ENCODE measurements at places on chromosomes 2 and 18.

DNA sequence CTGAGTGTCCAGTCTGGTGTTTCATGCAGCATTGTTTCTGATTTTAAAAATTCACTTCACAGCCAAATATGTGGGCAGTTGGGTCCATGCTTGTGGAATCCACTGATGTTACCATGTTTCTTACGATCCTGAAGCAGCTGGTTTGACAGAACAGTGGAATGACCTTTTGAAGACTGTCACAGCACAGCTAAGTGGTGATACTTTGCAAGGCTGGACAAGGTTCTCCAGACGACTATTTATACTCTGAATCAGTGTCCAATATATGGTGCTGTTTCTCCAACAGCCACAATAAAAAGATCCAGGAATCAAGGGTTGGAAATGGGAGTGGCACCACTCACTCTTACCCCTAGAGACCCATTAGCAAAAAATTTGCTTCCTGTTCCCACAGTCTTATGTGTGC, 577.4 kb upstream of the RAB6C start:
- DNase-seq = no peak

DNA sequence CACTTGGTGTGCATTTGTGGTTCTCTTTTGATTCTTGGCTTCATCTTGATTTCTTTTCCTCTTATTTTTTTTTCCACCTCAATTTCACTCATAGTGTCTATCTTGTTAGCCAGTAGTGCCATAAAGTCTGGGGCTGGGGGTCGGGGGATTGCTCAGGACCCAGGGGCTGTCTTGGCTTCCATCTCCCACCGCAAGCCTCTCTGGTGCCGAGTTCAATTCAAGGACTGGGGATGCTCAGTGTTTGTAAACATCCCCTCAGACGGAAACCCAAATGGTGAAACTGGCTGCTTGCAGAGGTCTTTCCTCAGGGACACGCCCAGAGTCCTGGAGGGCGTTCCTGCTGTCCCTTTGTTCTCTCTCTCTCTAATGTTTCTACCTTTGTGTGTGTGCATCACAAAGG, 173.3 kb downstream of the TWIST2 start:
- no peak for DNase-seq

- DNase-seq = no peak
These were observed 14.1 kb upstream of the MTIF2 start for GRCh38 chr2:55283083-55283482.

DNA sequence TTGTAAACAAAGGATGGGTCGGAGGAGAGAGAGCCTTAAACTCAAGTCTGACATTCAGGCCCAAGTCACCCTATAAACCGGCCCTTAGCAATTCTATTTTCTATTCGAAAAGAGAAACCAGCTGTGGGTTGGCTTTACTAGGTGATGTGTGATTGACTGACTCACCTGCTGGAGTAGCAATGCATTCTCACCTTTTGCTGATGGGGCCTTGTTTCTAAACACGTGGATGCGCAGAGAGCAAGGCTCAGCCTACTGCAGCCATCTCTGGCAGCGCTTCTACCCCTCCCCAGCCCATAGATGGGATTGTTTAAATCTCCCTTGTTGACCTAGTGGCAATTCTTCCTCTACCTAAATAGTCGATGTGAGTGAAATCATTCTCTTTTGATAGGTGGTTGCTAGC, 138.5 kb downstream of the MEIS1 start:
- no peak for DNase-seq

GRCh38 chr2:101307503-101307902, 998 bp downstream of the RNF149 start:
- no peak for DNase-seq

- DNase-seq = no peak
These were observed 430.6 kb upstream of the ID2 start for GRCh38 chr2:8251291-8251690.

GRCh38 chr2:207969249-207969648, 56.1 kb downstream of the PLEKHM3 start:
- no peak for DNase-seq

GRCh38 chr2:170744248-170745002, 25.8 kb upstream of the ERICH2 start:
- DNase-seq = no peak

DNA sequence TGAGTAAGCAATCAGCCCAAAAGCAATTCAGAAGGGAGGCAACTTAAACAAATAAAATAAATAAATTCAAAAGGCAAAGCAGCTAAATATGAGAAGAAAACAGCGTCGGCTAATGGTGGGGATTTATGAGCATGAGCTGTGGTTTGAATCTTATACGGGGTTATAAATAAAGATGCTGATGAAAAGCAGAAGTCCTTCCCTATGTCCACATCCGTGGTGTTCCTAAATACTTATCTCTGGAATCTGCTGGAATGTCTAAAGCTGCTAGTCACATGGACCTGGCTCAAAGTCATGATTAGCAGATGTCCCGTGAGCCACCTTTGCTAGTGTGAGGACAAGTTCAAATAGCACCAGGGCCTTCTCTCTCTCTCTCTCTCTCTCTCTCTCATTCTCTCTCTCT, 33.8 kb downstream of the SMIM21 start:
- no peak for DNase-seq

DNA sequence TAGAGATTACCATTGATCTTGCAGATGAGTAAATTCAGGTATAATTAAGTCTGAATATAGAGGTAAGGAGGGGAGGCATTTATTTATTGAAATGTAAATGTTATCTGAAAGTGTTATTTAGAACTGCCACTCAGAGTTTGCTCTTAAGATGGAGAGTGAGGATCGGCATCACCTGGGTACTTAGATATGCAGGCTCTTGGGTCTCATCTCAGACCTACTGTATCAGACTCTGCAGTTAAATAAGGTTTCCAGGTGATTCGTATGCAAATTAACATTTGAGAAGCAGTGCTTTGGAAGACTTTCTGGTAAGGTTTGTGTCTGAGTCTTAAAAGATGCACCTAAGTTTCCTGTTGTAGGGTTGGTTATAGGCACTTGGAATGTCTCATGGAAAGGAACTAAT, 9.2 kb downstream of the HTR2B start:
- no peak for DNase-seq

- no peak for DNase-seq
These were observed 1387.1 kb upstream of the TMEFF2 start for GRCh38 chr2:193581807-193582206.

GRCh38 chr2:218043701-218044109, 25.3 kb upstream of the RUFY4 start:
- DNase-seq = no peak

DNA sequence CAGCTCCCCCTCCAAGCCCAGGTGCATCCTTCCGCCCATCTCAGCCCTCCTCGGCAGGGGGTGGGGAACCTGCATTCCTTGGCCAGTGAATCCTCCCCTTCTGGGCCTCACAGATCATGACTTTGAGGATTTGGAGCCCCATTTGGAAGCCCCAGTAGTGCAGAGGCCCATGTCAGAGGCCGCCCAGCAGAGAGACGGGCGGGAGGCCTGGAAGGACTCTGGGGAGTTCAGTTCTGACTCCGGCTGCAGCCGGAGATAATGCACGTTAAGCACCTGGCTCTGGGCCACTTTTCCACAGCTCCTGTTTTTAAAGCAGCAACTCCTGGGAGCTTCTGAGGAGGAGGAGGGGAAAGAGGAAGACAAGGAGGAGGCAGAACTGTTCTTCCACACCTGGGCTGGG, 14.9 kb downstream of the ATOH8 start:
- peak; percentile 68 for DNase-seq

DNA sequence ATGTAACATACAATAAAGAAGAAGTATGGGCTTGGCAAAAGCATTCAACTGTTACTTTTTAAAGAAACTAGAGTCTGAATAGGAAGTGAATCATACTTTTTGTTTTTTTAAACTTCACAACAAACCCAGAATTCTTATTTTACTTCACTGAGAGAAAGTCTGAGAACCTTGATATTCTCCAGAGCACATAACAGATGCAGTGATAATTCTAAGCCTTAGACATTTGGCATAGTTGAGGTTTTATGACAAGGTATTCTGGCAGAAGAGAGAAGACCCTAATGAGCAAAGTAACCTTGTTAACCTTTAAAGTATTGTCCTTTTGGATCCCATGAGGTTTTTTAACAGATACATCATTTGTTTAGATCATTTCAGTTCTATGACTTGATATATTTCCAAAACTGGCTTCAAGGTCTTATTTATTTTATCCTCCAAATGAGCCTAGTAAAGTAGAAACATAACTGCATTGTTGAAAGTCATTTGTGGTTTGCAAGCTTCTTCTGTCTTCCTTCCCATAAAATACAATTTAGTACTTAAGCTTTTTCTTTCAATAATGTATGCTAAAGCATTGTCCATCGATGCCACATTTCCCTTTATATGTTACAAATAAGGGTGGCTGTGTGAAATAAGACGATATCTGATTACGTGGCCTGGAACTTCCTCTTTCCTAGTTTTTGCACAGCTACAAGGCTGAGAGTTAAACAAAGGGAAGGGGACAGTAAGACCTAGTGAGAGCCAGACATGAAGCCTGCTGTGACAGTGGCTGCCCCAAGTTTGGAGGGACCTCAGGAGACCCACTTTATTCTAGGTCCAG, 86.1 kb upstream of the ITPRID2 start:
- DNase-seq = no peak

- no peak for DNase-seq
These were observed 262.6 kb upstream of the DCC start for GRCh38 chr18:52077251-52077983.

DNA sequence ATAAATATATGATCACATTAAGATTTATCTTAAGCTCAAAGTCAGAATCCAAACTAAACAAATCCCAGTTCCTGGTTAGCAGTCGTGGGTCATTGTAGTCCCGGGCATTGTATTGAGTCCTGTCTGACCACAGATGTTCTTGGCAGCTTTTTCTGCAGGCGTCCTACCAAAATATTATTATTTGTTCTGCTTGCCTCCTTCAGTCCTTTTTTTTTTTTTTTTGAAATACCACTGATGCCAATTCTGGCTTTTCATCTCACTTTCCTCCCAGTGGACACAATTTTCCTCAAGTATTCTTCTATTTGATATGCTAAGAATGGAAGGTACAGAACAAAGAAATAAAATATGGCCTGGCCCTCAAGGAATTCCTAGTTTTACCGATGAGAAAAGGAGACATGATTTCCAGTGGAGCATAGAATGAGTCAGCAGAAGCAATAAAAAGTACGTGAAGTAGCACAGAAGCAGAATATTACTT, 151.6 kb downstream of the CSRNP3 start:
- DNase-seq = no peak

DNA sequence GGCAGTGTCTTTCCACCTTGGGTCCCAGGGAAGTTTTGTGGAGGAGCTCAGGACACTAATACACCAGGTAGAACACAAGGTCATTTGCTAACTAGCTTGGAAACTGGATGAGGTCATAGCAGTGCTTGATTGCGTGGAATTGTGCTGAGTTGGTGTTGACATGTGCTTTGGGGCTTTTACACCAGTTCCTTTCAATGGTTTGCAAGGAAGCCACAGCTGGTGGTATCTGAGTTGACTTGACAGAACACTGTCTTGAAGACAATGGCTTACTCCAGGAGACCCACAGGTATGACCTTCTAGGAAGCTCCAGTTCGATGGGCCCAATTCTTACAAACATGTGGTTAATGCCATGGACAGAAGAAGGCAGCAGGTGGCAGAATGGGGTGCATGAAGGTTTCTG, 5.9 kb downstream of the CTLA4 start:
- no peak for DNase-seq

DNA sequence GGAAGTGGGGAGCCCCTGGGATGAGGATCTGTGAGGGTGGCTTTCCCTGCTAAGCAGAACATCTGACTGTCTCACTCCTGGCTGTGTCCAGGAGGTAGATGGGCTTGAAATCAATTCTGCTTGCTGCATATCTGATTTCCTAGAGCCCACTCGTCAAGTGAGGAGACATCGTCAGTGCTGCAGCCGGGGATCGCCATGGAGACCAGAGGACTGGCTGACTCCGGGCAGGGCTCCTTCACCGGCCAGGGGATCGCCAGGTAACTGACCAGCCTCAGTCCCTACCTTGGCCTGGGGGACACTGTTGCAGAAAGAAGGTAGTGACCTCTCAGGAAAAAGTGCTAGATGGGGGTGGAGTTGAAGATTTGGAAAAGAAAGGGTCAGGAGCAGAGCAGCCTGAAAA, 31.3 kb downstream of the CNGA3 start:
- DNase-seq = no peak
